ENCODE measurements at places on chromosomes 4 and X.

DNA sequence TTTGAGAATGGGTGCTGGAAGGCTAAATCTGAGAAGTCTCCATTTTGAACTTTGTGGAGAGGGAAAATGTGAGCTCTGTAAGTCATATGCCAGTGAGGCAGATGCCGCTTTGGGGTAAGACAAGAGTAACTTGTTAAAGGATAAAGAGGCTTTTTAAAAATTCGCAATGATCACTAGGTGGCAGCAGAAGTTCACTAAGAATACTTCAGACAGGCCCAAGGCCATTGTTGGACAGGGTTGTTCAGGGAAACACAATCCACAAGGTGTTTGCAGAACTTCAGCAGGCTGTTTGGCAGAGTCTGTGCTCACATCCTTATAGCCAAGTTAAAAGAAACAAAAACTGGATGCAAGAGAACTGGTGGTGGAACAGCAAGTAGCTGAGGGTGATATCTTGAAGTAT lies 13.7 kb upstream of the PIGA start:
- DNase-seq = no peak

DNA sequence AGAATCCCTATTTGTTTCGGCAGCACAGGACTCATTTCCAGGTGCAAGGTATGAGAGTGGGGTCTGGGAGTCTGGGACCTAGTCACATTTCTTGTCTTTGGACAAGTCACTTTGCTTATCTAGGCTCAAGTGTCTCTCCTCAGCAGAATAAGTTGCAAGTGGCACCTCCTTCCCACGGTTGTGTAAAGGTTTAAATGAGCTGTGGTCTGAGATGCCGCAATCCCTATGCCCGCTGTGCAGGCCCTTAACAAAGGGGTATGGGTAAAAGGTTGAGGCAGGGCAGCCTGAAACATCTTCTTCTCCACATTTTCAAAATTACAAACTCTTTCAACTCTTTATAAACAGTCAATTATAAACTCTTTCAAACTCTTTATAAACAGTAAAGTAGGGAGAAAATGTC lies 93.7 kb downstream of the RTL5 start:
- DNase-seq = no peak

DNA sequence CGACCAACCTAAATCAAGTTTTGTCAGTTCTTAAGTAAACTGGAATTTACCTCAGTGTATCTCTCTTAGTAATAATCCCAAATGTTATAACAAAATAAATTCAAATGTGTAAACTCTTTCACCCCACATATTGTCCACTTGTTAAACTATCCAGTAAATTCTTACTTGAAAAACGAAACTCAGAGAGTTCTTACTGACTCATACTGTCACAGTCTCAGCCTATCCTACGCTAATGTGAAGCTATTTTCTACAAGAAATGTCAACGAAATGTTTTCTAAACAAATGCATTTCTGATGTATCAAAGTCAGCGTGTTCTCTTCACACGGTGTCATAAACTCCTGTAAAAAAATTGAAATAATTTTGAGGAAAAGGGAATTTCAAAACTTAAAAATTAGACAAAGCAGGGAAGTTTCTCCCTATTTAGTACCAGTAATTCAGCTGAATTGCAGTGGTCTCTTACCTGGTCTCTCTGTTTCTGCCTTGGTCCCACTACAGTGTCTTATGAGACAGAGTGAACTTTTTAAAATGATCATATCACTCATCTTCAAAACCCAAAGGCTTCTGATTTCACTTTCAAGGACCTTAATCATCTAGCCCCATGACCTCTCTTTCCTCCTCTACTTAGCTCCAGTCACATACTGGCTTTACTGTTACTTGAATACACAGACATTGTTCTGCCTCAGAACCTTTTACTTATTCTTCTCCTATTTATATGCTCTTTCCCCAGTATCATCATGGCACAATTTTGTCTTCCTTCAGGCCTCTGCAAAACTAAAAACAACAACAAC lies 63.3 kb downstream of the DCAF8L1 start:
- DNase-seq = no peak

- no peak for DNase-seq
These were observed 162.9 kb upstream of the NOCT start for GRCh38 chr4:138852681-138853080.

GRCh38 chr4:47720787-47721186 lies 117.1 kb downstream of the CORIN start:
- no peak for DNase-seq
